ENCODE measurements at places on chromosomes 11 and 22.
A peak's percentile ranks its signal among the peaks of the same experiment; 100 is the strongest.

DNA sequence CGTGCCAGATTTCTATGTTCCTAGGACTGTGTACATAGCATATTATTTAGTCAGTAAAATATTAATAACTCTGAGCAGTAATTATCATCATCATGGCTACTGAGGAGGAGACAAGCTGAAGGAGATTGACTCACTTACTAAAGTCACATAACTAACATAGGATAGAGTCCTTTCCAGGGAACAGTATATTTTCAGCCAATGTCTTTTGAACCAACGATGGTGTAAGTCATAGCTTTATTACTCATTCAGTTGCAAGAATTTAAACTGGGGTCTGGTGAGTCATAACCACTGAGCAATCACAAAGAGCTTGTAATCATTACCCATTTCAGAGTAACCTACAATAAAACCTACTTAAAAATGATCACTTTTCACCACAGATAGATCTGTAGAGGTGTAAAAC is 1564.8 kb upstream of the TENM4 start:
- no peak for DNase-seq

DNA sequence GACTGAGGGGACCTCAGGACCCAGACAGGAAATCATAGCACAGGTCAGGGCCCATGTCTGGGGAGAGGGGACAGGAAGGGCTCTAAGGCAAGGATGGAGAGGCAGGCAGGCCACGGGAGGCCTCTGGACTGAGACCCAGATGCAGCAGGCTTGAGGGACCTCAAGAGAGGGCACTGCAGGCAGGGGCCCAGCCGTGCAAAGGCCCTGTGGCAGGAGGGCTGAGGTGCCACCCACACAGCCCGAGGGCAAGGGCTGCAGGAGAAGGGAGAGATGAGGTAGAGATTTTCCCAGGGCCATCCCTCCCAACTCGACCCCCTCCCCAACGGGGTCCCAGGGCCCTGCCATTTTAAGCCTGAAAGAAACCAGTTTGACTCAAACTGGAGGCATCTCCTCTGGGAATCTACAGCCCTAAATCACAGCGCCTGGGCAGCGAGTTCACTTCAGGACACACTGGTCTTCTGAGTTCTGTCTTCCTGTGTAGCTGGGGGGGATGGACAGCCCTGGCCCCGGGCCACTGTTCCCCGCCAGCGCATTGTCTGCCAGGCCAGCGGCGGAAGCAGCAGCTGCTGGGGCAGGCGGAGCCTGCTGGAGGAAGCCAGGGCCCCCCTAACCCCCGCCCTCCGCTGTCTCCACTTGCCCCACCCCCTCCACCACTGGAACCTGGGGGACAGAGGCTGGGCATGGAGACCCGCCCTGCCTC is 20.3 kb upstream of the WNT7B start:
- DNase-seq = no peak

DNA sequence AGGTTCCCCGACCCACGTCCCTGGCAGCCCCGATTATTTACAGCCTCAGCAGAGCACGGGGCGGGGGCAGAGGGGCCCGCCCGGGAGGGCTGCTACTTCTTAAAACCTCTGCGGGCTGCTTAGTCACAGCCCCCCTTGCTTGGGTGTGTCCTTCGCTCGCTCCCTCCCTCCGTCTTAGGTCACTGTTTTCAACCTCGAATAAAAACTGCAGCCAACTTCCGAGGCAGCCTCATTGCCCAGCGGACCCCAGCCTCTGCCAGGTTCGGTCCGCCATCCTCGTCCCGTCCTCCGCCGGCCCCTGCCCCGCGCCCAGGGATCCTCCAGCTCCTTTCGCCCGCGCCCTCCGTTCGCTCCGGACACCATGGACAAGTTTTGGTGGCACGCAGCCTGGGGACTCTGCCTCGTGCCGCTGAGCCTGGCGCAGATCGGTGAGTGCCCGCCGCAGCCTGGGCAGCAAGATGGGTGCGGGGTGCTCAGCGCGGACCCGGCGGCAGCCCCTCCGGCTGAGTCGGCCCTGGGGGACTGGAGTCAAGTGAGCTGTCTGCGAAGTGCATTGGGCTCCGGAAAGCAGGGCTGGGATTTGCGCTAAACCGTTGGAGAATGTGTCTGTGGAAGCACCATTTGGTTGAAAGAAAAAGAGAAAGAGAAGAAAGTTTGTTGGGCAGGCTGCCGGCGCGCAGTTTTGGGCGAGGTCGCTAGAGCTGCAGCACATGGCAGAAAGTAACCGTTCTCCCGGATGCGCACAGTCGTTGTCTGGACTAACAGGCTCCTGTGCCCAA is at the start of gene CD44:
Gene CD44 (plus strand): TSS at position 229 of the 779 bp plus-strand sequence. CDS start 133 bp downstream, at position 362.
- DNase-seq = peak; percentile 92

DNA sequence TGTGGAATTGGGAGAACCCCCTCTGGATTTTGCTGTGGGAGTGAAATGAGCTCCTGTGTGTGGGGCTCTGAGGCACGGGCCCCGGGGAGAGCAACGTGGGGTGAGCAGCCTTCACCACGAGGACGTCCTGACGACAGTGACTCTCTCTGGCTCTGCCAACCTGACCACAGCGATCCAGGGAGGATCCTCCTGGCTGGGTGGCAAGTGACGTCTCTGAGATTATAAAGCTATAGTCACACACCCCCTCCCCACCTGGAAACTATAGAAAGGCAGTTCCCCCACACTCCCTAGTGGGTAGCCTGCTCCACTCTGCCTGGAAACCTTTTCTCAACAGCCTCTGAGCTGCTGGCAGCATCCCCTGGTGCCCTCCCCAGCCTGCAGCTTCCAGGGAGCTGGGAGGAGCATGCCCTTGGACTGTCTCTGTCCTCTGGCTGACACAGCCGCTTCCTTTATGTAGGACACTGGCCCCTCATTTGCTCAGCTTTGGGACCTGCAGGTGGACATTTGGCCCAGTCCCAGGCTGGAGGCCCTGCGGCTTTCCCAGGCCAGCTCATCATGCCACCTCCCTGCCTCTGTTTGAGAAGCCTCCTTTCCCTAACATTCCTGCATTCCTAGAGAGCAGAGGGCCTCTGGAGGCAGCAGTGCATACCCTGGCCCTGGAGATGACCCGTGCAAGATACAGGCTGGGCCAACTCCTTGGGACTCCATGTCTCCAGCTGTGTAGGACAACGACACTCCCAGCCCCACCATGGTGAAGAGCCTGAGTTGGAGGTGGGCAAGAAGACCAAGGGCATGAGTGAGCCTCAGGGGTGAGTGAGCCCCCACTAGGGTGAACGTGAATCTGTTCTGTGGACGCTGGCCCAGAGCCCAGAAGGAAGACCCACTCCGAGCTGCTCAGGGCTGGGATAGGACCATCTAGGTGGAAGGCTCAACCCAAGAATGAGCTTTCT is 314.0 kb downstream of the NTM start:
- DNase-seq = no peak

DNA sequence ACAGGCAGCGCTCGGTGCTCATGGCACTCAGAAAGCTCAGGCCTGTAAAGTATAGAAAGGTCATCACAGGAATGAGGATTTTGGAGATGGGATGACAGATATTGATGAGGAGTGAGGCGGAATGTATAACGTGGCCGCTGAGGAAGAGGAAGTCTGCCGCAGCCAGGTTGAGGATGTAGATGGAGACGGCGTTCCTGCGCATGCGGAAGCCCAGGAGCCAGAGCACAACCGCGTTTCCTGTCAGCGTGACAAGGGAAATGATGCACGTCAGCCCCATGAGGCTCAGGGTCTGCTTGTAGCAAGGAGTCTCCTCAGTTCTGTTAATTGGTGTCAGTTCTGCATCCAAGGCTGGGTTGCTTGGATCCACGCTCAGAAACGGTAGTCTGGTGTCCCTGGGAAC is 33.1 kb upstream of the MRGPRX1 start:
- DNase-seq = no peak

DNA sequence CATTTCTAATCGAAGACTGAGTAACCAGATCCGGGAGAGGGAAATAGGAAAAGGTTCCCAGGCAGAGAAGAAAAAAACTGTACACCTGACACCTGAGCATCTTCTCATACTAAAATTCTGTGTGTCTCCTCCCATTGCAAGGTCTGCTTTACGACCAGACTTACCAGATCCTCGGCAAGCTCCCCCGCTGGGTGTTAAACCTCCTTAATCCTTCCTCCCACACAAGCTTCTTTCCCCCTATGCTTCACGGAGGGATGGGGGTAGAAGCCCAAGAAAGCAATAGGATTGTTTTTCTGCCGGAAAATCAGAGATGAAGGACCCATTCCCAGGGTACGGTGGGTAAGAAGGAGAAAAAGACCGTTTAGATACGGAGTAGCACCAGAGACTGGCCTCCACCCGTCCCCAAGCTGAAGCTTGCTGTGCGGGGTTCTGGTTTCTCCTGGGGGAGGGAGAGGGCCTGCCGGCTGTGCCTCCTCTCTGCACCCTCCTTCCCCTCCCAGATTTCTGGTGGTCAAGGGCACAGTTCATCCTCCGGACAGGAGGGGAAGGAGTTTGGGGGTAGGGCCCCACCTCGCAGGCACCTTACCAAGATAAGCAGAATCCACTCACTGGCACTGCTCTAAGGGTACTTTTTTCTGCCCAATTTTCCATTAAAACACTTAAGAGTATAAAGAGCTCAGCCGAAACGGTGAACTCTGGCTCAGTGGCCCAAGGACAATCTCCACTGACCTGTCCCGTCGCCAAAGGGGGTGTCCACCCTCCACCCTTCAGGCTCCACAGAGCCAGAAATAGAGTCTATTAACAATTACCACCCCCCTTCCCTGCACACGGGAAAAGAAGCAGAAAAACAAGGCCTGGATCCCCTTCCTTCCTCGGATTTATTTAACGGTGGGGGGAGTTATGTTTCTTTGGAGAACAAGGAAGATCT is 1.2 kb downstream of the TOB2 start:
- peak; percentile 24 for DNase-seq

- no peak for DNase-seq
These were observed 83.6 kb downstream of the CLPB start for GRCh38 chr11:72350752-72351151.

DNA sequence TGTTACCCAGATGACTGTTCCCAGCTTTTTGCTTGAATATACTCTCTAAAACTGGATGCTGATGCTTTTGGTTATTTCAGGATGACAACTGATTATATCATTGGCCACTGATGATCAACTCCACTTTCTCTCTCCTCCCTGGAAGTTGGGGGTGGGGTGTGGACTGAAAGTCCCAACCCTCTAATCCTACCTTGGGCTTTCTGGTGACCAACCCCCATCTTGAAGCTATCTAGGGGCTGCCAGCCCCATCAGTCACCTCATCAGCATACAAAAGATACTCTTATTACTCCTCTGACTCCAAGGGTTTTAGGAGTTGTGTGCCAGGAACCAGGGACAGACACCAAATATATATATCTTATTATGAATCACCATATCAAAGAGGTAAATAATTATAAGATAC is 69.3 kb downstream of the SLC25A17 start:
- no peak for DNase-seq

DNA sequence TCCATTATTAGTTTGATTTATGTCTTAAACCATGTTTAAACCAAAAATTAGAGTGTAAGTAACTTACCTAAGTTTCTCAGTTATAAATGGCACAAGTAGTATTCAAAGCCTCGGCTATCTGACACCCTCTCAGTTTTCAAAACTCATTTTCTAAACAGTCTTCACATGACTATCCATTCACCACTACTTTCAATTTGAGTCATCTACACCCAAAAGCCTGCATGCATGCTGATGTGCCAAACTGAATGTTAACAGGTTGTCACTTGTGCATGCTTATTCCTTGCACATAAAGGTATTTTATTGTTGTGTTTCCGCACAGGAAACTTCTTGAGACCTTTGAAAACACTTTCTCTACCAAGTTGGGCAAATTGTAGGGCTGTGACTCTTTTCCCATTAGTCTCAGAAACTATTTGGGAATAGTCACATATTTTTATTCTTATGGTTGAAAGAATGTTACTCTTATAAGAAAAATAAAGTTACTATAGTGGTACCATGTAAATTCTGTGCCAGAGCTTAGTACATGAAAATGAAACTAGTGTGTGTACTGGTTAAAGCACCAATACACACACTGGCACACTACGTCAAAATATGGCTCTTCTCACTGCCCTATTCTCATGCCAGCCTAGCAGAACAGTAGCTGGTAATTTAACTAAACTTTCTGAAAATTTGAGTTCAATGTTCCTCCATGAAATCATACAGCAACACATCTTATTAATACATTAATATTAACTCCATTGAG is 2.2 kb upstream of the OR51E2 start:
- no peak for DNase-seq

DNA sequence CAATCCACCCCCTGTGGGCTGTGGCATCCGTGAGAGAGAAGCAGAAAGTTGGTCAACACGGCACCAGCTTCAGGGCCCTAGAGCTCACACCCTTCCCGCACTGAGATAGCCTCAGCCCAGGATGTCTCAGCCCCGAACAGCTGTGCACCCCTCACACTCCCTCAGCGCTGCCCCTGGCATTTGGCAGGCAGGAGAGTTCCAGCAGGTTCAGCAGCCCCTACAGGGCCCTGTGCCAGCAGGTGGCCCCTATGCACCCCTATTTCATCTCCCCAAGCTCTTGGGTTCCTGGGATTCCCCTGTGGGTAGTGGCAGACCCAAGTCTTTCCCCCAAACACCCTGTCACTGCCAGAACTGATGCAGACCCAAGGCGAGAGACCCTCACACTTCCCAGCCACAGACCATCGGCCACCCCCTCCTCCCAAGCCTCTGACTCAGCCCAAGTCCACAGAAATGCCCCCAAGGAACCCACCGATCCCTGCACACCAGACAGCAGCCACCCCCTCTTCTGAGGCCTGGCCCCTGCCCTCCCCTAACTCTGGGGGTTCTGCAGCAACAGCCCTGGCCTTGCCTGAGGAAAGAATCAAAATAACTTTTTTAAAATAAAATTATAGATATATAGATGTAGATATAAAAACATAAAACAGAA is 183.6 kb downstream of the IGLL1 start:
- no peak for DNase-seq

- DNase-seq = no peak
These were observed 61.9 kb downstream of the TSPAN18 start for GRCh38 chr11:44788536-44789261.

DNA sequence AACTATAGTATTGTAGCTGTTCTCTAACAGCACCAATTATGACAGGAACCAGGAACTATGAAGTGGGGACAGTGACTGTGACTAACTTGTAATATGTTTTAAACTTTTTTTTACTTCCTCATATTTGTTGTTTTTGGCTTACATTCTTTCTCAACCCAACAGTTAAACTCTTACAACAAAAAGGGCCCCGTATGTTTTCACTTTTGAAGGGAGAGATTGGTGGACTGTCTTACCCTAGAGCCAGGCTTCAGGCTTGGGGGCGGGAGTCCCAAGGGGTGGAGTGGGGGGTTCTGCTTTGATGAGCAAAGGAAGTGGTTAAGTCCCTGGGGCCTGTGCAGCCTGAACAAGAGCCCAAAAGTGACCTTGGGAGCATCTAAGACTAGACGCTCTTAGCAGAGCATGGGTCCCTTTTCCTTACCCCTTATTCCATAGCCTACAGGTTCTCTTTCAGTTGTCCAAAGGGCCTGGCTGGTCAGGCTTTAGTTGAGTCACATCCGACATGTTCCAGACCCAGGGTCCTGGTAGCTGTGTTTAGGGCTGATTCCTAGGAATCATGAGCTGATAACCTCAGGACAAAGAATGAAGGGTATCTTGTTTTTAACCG is 38.8 kb downstream of the STIM1 start:
- DNase-seq = peak; percentile 27

DNA sequence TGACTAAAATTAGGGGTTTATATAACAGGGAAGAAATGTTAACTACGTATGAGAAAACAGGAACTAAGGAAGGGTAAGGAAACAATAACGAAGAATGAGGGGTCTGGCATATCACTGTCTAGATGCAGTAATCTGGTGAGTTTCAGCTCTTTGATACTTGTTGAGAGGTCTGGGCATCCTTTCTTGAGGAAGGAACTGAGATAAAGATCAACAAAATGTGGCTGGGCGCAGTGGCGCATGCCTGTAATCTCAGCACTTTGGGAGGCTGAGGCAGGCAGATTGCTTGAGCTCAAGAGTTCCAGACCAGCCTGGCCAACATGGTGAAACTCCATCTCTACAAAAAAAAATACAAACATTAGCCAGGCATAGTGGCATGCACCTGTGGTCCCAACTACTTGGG is 2.7 kb downstream of the DCDC1 start:
- DNase-seq = peak; percentile 25
